Astrocyte (in vitro differentiated cells and primary cell): ENCODE measurements at places on chromosomes 5 and 9. TPM values are rescaled to one million over a fixed set of nuclear protein-coding genes. Genes with fewer than 3 reads are reported as not detected.

DNA sequence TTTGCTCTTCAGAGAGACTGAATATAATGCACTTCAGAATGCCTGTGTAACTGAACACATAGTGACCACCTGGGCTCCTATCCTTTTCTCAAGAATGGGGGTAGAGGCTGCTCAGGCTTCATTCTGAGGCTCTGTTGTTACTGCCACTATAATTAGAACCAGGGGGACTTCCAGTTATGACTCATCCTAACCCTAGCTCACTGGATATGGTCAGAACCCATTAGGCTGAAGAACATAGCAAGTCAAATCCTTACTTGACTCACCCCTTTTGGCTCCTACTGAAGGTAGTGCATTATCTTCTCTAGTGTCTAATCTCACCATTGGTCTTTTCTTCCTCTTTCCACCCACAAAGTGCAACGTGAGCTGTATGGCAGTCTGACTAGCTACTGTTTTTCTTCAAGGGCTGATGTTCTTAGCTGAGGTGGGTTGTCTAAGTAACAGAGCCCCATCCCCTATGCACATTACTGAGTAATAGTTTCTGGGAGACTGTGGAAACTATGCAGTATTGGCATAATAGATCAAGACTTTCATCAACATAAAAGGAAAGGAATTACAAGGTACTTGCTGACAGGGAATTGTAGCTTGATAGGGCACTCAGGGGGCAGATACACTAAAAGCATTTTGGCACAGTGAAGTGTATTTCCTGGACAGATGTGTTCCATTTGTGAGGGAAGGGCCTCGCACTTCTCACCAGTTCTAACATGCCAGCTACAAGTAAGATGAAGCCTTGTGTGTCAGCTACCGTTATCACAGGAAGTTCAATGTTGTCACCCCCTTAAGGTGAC is 431.0 kb upstream of the MEF2C start:
- H3K27me3 ChIP-seq, result no peaks in the 10 kb centered on the region
- H3K4me3 ChIP-seq, result peak overlapping the region; percentile 7
- DNase-seq, result peak; percentile 99
- no peaks in the 10 kb centered on the region for H3K36me3 ChIP-seq

DNA sequence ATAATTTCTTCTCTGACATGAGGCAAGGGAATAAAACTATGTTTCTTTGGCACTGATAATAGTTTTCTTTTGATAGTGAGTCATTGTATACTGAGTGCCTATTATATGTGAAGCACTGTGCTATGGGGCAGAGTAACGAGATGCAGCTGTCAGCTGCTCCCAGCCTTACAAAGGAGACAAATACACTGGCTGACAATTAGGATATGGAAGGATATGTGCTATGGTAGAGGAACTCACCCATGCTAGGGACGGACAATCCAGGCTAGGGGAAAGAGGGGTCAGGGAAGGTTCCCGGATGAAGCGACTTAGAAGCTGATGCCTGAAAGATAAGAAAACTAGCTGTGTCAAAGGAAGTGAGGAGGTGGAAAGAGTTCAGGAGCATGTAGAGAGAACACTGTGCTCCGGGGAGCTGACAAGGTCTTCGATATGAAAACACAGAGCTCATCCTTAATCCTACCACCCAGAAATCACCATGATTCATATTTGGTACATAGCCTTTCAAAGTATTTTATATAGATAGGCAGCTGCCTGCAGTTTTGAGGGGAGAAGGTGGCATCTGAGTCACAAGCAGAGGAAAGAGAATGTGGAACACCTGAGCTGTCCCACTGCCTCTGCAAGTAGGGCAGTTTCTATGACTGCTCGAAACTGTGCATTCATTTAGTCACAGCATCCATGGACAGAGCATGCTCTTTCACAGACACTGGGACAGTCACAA is 12.1 kb downstream of the BSPRY start:
- no peaks in the 10 kb centered on the region for H3K36me3 ChIP-seq
- peaks cover 24% of the 10 kb centered on the region for H3K27me3 ChIP-seq
- H3K4me1 ChIP-seq, result peaks cover 4% of the 10 kb centered on the region
- DNase-seq, result peak; percentile 31
- H3K4me3 ChIP-seq, result no peak overlapping the region
- no peak overlapping the region for H3K27ac ChIP-seq

DNA sequence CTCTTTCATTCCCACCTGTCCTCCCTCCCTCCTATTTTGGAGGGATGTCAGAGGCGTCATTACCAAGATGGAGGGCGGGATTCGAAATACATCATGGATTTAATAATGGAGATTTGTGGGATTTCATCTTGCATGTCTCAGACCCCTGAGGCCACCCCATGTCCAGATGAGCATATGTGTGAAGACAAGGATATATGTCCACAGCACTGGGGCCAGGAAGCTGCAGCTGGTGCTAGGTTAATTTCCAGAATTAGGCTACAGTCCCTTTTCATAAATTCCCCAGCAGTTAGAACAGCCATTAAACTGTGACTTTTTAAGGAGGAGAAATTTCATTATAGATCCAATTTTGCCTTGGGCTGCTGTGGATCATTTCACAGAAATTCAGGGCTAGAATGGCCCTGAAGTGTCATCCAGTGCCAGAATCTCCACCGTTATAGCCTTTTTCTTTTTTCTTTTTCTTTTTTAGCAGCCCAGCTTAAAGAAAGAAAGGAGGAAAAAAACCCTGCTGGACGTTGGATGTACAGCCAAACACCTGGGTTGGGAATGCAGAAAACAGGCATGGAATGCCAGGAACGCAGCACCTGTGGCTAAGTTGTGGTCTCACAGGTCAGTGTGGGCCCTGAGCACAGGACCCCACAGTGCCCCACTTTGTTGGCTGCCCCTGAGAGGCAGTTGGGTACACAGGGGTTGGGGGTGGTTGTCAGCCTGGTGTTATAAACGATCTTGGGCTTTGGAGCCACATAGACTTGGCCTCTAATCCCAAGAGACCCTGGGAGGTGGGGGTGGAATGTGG is 50.2 kb upstream of the CXCL14 start:
- peak; percentile 6 for DNase-seq
- no peak overlapping the region for H3K27ac ChIP-seq
- no peaks in the 10 kb centered on the region for H3K4me1 ChIP-seq

GRCh38 chr5:1400936-1401335 is 44.3 kb downstream of the SLC6A3 start:
- H3K27me3 ChIP-seq, result no peaks in the 10 kb centered on the region
- H3K4me1 ChIP-seq, result no peaks in the 10 kb centered on the region
- H3K4me3 ChIP-seq, result no peak overlapping the region
- H3K27ac ChIP-seq, result no peak overlapping the region

GRCh38 chr9:17776735-17777134 is 197.9 kb downstream of the SH3GL2 start:
- no peaks in the 10 kb centered on the region for H3K36me3 ChIP-seq
- peaks cover 2% of the 10 kb centered on the region for H3K27me3 ChIP-seq
- DNase-seq, result no peak
- no peak overlapping the region for H3K27ac ChIP-seq

- H3K4me1 ChIP-seq, result no peaks in the 10 kb centered on the region
- H3K27ac ChIP-seq, result no peak overlapping the region
- no peaks in the 10 kb centered on the region for H3K27me3 ChIP-seq
- DNase-seq, result no peak
- no peaks in the 10 kb centered on the region for H3K36me3 ChIP-seq
These were observed 62.7 kb downstream of the PCSK5 start for GRCh38 chr9:75953218-75953617.

DNA sequence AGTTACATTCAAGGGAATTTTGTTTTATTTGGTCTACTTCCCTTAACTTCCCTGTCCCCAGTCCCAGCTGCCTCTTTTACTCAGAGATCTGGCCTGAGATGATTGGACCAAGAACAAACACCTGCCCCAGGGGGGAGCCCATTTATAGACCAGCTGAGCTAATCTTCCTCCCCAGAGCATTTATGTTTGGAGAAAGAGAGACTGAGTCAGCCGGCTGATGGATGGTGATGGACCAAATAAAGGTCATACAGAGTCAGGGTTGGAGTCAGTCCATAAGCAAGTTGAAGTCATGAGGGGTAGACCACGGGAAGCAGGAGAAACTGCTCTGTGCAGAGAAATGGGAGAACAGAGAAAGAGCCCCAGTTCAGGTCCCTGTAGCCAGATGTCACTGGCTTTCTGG is 77.7 kb downstream of the TMEM174 start:
- H3K4me3 ChIP-seq, result no peak overlapping the region
- no peaks in the 10 kb centered on the region for H3K36me3 ChIP-seq
- no peak for DNase-seq
- no peak overlapping the region for H3K27ac ChIP-seq
- H3K4me1 ChIP-seq, result no peaks in the 10 kb centered on the region
- H3K27me3 ChIP-seq, result peaks cover 2% of the 10 kb centered on the region

OR1Q1 gene
- total RNA-seq, result not detected in 2 replicates

GRCh38 chr5:116091416-116091815 is 6.6 kb downstream of the COMMD10 start:
- no peak overlapping the region for H3K27ac ChIP-seq
- H3K27me3 ChIP-seq, result no peaks in the 10 kb centered on the region
- peaks cover 15% of the 10 kb centered on the region for H3K36me3 ChIP-seq
- H3K4me1 ChIP-seq, result no peaks in the 10 kb centered on the region
- no peak for DNase-seq

- DNase-seq, result peak; percentile 3
- H3K27ac ChIP-seq, result no peak overlapping the region
- H3K27me3 ChIP-seq, result no peaks in the 10 kb centered on the region
- no peaks in the 10 kb centered on the region for H3K36me3 ChIP-seq
These were observed 388.3 kb downstream of the ARRDC3 start for GRCh38 chr5:90994796-90995195.

DNA sequence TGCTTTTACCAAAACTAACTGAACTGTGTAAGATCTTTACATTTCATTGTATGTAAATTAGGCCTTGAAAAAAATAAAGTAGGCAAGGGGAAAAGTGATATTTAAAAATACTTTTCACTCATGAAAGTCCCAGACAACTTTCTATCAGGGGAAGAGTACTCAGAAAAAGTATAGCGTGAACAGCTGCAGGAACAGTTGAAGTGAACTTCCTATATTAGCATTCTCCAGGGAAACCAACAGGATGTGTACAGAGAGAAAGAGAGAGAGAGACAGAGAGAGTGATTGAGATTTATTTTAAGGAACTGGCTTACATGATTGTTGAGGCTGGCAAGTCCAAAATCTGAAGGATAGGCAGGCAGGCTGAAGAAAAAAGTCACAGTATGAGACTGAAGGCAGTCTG is 42.0 kb downstream of the ERMP1 start:
- no peak overlapping the region for H3K4me3 ChIP-seq
- H3K4me1 ChIP-seq, result no peaks in the 10 kb centered on the region
- no peaks in the 10 kb centered on the region for H3K27me3 ChIP-seq
- no peak for DNase-seq
- H3K27ac ChIP-seq, result no peak overlapping the region
- H3K36me3 ChIP-seq, result peaks cover 4% of the 10 kb centered on the region

ANKRD18B gene
- 5.5 and 6.3 TPM in 2 replicates for total RNA-seq

DNA sequence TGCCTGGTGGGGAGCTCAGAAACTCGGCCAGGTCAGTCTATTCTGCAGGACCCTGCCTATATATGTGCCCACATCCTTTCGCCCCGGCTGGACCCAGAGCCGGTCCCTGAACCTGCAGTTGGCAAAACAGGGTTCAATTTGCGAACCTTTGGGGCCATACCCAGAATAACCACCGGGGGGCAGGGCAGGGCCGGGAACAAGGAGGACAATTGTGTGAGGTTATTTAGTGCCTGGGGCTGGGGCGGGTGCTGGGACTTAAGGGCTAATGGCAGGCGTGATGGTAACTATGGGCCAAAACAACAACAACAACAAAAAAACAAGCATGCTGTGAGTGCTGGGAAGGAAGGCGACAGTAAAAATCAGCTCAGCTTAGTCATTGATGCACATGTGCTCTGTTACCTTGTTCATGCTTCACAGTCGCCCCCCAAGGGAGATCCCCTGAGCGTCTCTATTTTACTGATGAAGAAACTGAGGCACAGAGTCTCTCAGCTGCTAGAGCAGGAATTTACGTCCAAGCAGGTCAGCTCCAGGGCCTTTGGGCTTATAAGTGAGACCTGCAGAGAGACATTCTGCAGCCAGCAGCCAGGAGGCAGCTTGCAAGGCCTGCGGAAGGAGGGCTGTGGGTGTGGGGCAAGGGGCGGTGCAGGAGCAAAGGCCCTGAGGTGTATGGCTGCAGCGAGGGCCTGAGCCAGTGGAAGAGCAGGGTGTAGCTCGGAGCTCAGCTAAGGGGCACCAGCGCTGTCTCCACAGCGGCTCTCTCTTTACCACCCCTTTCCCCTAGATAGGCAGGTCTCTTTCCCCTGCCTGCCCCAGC is 106.0 kb downstream of the PHF2 start:
- H3K27ac ChIP-seq, result no peak overlapping the region
- no peaks in the 10 kb centered on the region for H3K4me1 ChIP-seq
- no peaks in the 10 kb centered on the region for H3K27me3 ChIP-seq
- DNase-seq, result no peak
- no peaks in the 10 kb centered on the region for H3K36me3 ChIP-seq
- no peak overlapping the region for H3K4me3 ChIP-seq

SEMA4D gene
- total RNA-seq, result 4.8 and 6.2 TPM in 2 replicates
